D721Med (cell line): ENCODE measurements at places on chromosomes 3 and 15.

DNA sequence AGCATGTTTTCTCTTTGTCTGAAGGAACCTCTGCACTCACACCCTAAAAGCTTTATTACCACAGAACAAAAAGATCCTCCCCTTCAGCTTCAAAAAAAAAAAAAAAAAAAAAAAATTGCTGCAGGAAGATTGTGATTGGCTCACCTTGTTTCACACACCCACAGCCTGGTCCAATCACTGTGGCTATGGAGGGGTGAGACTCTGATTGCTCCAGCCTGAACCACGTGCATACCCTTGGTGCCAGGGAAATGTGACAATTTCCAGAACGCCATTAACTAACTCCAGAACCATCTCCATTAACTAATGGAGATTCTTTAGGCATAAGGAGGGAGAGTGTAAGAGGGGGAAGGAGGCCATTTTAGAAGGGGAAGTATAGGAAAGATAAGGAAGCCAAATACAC lies 106.5 kb upstream of the CRBN start:
- DNase-seq, result no peak

DNA sequence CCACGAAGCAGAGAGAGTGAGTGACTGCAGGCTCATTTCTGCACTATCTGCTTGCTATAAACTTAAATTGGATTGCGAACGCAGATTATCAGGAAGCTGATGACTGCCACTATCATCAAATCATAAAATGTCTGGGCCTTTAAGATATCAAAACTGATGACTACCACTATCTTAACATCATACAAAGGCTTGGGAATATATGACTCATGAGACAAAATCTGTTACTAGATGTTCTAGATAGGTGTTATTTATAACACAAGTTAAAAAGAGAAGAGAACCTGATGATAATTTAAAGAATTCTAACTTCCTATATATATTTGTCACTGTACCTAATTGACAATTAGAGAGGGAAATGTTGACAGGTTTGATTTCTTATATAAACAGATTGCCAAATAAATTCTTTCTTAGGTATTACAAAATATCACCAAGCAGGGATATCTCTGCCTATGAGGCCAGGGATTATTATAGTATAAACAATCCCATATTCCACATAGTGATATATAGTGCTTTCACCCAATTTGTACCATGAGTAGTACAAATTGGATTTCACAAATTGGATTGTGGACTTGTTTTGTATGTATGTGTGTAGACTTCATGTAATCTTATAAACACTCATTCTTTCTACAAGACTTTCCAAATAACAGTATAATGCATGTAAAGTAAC lies 1157.2 kb downstream of the ROBO1 start:
- no peak for DNase-seq

GRCh38 chr3:69292185-69292584 lies 93.7 kb downstream of the FRMD4B start:
- DNase-seq, result no peak

GRCh38 chr15:48981941-48982340 lies 18.2 kb upstream of the SHC4 start:
- no peak for DNase-seq

DNA sequence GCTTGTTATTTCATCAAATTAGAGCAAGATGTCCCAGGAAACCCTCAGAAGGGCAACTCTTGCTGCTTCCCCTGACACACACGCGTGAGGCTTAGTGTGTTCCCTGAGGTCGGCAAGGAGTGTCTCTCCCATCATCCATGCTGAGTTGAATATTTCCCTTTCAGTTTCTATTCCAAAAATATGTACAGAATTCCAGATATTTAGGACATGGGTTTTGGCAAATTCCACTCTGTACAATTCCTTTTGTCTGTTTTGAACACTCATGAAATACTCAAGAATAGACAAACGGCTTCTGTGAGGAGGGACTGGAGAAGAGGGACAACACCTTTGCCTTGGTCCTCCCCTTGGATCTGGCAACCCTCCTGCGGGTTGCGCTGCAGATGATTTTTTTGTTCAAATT lies 138.0 kb downstream of the DUT start:
- no peak for DNase-seq

- DNase-seq, result no peak
These were observed 152.9 kb upstream of the TGFBR2 start for GRCh38 chr3:30453360-30454039.

DNA sequence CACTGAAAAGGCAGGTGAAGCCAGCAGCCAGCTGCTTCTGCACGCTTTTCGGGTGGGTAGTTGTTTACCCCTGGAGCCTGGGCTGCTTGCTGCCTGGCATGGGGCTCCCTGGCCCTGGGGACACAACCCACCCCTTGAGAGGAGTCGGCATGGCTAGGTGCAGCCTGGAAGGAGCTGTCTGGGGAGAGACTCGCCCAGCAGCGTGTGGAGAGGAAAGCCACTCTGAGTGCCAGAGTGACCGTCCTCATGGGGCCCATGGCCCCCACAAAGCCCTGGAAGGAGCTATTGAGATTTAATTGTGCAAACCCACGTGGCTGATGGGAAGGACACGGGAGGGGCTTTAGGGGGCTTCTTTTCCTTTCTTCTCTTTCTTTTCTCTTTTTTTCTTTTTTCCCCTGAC lies 137.5 kb downstream of the OPA1 start:
- DNase-seq, result no peak

DNA sequence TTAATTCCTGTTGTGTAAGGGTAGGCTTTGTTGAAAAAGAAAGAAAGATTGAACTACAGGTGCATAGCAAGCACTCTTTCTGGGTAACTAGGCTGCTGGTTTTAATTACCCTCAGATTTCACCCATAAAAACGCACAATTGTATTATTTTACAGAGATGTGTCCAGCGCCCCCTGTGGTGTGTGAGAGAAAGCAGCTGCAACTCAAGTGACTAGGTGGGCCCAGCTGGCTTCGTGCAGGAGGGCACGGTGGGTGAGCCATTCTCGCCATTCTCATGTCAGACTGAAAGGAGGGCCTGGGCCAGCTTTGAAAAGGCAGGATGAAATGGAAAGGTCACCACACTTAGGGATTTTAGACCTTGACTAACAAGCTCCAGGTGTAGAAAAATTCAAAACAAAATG lies 122.6 kb downstream of the LRIG1 start:
- no peak for DNase-seq

- DNase-seq, result no peak
These were observed 42.2 kb downstream of the CD200 start for GRCh38 chr3:112375117-112375516.

- no peak for DNase-seq
These were observed at the start of gene OSTN for GRCh38 chr3:191198932-191199331. OSTN (plus strand) TSS chr3:191199241; CDS start chr3:191212533, 13,292 bp downstream.

GRCh38 chr3:38151667-38152265 lies 13.3 kb downstream of the MYD88 start:
- DNase-seq, result no peak

- DNase-seq, result no peak
These were observed 1.0 kb upstream of the P2RY13 start for GRCh38 chr3:151330379-151330778.

DNA sequence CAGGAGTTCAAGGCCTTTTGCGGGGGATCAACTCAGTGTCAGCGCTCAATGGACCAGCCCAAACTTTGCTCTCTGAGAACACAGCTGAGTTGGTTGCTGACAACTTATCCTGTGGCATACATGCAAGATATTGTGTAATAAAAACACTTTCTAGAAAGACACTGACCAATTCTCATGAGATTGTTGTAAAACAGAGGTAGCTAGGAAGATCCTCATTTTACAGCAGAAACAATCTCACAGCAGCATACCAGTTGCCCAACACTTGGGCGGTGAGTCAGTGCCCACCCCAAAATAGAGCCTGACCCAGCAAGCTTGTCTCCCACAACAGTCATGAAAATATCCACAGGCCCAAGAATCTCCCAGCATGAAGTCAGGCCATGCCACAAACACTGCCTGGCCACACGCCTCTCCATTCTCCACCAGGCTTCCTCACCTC lies 18.2 kb downstream of the KLHL6 start:
- DNase-seq, result no peak

- DNase-seq, result no peak
These were observed 68.3 kb downstream of the SMAD3 start for GRCh38 chr15:67133738-67134066.

GRCh38 chr3:133410191-133410892 lies 10.5 kb downstream of the BFSP2 start:
- DNase-seq, result no peak

DNA sequence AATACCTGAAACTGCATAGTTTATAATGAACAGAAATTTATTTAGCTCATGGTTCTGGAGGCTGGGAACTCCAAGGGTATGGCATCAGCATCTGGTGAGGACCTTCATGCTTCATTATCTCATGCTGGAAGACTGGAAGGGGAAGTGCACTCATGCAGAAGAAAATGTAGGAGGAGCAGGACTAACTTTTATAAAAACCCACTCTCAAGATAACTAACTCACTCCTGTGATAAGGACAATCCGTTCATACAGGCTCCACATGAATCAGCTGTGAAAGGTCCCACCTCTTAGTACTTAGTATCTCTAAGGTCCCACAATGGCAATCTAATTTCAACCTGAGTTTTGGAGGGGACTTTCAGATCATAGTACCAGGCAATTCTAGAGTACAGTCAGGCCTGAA lies 33.6 kb upstream of the APH1B start:
- no peak for DNase-seq

DNA sequence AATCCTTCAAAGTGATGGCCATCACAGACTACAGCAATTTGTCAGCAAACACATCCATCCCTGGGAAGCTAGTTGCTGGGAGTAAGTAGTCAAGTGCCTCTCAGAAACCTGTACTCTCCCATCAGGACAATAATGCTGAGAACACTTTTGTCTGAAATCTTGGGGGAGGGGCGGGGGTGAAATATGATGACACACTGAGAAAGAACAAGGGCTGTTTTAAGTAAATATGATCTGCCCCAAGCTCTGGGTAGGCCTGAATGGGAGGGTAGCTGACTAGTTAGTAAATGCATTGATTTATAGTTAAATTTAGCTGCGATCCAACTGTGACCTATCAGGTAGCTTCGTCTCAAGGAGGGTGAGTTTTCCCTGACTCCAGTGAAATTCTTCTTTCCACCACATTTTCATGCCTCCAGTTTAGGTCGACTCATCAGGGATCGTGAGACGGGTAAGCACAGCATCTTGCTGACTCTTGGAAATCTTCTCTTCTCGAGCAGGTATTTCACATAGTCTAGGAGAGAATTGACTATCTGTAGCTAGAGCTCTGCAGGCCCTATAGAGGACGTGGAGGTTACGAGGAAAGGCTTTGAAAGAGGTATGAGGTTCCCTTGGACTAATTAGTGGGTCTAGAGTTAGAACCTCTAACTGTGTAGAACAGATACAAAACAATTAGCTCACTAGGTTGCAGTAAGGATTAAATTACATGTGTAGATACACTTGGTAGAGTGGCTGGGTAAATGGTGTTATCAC lies 213.4 kb upstream of the SLC2A2 start:
- no peak for DNase-seq

DNA sequence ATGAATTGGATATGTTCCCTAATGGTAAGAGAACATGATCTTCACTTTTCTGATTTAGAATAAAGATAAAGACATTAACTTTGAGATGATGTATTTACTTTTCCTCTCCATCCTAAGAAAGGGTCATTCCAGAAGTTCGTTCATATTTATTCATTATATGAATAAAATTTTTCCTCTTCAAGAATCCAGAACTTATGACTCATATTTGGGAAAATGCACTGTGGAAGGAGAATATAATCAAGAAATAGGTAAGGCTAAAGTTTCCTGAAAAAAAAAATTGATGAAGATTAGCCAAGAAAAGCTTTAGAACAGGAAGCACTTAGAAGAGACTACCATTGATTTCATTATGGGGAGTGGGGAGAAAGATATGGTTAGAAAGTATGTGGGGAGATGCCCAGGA lies 36.5 kb upstream of the CBLB start:
- no peak for DNase-seq

DNA sequence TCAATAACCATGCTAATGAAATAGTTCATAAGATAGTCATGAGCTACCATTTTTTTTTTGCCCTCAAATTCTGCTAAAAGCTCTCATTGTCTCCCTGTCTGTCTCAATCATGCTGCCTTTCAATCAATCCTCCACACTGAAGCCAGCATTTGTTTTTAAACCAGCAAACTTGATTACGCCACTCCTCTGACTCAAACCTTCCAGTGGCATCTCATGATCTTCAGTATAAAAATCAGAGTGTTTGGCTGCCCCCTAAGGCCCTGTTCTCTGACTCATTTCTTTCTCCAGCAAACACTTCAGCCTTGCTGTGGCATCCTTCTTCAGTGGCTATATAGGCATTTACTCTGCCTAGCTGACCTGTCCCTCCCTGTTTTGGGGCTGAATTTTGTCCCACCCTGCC lies 36.0 kb upstream of the EOMES start:
- DNase-seq, result no peak

- DNase-seq, result no peak
These were observed 67.5 kb downstream of the KCNMB2 start for GRCh38 chr3:178603735-178604134.

DNA sequence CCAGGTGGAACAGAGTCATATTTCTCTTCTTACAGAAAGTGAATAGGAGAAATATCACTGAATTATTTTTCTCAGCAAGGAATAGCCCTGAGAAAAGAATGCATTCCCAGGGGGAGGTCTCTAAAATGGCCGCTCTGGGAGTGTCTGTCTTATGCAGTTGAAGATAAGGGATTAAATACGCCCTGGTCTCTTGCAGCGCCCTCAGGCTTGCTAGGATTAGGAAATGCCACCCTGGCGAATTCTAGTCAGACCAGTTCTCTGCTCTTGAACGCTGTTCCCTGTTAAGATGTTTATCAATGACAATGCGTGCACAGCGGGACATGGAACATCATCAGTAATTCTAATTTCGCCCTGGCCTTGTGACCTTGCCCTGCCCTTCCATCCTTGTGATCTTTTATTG lies 949.0 kb upstream of the SEMA6D start:
- DNase-seq, result no peak

DNA sequence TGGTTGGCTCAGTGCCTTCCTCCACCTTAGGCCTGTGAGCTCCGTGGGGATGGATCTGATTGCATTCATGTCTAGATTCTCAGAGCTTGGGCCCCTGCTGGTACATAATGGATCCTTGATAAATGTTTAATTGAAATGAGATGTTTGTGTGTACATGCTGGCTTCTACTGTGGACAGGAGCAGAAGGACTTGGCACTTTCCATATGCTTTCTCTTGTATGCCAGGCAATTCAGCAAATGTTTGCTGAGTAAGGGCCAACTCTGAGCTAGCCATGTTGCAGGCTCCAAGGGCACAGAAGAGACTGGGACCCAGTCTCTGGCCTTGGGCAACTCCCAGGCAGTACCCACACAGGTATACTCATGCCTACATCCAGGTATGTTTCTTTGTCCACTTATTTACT lies 67.0 kb downstream of the RAB11A start:
- no peak for DNase-seq

DNA sequence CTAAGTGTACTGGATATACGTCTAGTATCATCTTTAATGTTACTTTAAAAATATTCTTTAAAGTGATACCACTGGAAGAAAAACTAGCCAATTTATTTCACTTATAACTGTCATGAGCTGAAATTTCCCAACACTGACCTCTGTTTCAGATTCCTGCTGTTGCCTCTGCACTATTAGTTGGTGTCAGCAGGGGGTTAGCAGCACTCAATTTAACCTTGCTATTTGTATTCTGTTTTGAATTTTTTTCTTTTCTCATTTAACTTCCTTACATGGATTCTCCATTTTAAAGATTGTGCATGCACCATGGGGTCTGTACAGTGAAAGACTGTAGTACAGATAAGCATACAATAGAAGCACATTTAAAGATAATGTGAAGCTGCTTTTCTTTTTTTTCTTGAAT lies 169.2 kb downstream of the UBE2E2 start:
- no peak for DNase-seq

GRCh38 chr15:63601704-63602185 lies 4.6 kb downstream of the FBXL22 start:
- DNase-seq, result no peak
